Aorta (tissue), 5 donors: ENCODE measurements at places on chromosomes 5 and 9. TPM values are rescaled to one million over a fixed set of nuclear protein-coding genes. Genes with fewer than 3 reads are reported as not detected.

DNA sequence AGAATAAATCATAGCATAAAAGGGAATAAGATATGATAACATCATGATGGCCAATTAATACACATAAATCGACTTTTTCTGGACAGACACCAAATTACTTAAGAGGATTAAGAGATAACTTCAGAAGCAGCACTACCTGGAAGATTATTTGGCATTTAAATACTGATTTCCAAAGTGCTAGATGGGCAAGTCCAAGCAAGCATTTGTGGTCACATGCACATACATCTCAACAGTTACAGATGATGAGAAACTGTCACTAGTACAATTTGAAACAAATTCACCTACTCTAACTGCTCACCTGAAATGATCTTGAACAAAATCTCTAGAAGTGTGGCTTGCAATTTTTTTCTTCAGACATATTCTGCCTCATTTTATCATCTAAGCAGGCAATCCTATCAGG lies 26.8 kb upstream of the RASGEF1C start:
- H3K4me1 ChIP-seq, result no peaks in the 10 kb centered on the region
- peaks cover 24% of the 10 kb centered on the region for H3K36me3 ChIP-seq
- DNase-seq, result no peak
- H3K27me3 ChIP-seq, result no peaks in the 10 kb centered on the region
- no peak overlapping the region for H3K4me3 ChIP-seq

DNA sequence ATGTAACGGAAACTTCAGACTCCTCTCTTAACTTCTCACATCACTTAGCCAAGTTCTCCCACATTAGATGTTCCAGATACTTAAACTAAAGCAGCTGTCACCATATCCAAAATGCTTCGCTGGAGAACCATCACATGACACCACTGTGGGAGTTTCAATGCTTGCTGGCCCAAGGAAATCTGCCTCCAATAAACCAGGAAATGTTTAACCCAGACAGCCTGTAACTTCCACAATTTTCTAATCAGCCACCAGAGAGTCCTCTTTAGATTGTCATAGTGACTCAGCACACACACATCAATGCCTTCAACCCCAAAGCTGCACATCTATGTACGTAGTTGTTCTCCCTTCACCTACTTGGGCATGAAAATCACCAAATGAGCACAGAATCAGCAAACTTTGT lies 118.7 kb downstream of the LPAR1 start:
- no peak overlapping the region for H3K27ac ChIP-seq
- H3K27me3 ChIP-seq, result no peaks in the 10 kb centered on the region
- H3K4me1 ChIP-seq, result no peaks in the 10 kb centered on the region
- no peak for DNase-seq

DNA sequence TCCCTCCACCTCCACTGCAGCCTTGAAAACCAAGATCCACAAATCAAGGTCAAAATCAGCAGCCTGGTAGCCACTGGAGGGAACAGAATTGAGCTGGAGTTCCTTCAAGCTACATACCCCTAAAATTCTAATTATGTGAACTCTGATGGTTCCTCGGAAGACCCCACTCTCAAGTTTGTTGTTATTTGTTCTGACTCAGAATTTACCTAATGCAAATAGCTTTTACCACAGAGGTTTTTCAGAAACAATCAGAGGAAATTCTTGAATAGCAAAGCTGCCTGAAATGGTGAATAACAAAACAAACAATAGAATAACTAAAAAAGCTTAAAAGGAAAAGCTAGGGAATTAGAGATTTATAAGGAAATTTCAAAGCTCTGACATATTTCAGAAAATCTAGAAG lies 220.0 kb downstream of the CDH18 start:
- no peaks in the 10 kb centered on the region for H3K36me3 ChIP-seq
- no peaks in the 10 kb centered on the region for H3K4me1 ChIP-seq
- no peak for DNase-seq
- H3K27ac ChIP-seq, result no peak overlapping the region
- H3K4me3 ChIP-seq, result no peak overlapping the region

GRCh38 chr5:18778225-18778624 lies 1144.0 kb downstream of the TAF11L14 start:
- H3K27ac ChIP-seq, result no peak overlapping the region
- no peaks in the 10 kb centered on the region for H3K4me1 ChIP-seq
- DNase-seq, result no peak
- no peaks in the 10 kb centered on the region for H3K36me3 ChIP-seq
- H3K27me3 ChIP-seq, result no peaks in the 10 kb centered on the region

Gene OR13D1
- polyA plus RNA-seq, result not detected

Gene KIAA0825
- not detected for polyA plus RNA-seq

DNA sequence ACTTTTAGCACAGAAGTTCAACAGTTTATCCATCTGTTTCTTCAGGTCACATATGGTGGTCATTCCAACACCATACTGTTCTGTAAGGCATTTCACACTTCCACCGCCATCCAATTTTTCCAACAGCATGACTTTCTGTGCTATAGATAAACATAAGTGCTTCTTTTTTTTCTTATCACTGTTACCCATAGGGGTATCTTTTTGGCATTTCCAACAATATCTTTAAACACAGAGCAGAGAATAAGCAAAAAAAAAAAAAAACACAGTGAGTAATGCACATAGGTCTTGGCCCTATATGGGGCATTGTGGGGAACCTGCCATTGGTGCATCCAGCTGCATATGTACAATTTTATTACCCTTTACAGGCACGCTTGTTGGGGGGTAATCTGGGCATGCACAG lies 12.2 kb upstream of the ZNF367 start:
- no peak overlapping the region for H3K27ac ChIP-seq
- H3K27me3 ChIP-seq, result no peaks in the 10 kb centered on the region
- no peaks in the 10 kb centered on the region for H3K36me3 ChIP-seq

DNA sequence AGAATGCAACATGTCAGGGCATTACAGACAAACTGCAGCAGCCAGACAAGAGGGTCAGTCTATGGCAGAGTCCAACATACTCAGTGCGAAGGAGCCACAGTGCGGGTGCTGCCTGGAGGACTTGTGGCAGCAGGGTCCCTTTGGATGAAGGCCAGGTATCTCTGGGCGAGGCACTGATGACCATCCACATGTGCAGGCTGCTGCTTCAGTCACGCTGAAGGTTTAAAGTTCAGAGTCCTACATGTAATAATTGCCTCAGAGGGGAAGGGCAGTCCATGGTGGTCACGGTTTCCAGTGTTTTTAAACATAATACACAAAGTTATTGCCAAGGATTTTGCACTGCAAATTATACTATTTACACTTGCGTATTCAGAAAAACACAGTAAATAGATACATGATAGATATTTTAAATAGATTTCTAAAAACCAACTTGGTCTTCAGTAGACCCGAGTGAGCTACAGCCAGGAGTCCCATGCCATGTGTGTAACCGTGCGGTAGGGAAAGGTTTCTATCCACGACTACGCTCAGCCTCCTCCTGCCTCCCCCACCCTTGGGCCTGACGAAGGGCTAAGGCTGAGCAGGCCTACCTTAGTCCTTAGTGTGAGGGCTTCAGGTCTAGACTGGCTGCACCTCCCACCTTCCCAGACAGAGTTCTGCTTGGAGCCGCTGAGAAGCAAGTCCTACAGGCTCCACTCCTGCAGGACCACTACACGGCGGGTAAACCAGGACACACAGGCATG lies 76.2 kb downstream of the GPR21 start:
- no peaks in the 10 kb centered on the region for H3K27me3 ChIP-seq
- DNase-seq, result no peak
- H3K4me3 ChIP-seq, result no peak overlapping the region
- H3K36me3 ChIP-seq, result no peaks in the 10 kb centered on the region

- DNase-seq, result no peak
- no peak overlapping the region for H3K4me3 ChIP-seq
- no peaks in the 10 kb centered on the region for H3K27me3 ChIP-seq
- H3K4me1 ChIP-seq, result no peaks in the 10 kb centered on the region
- H3K36me3 ChIP-seq, result no peaks in the 10 kb centered on the region
Measured at GRCh38 chr9:38527503-38527902, 92.9 kb downstream of the ANKRD18A start.
